A549 treated with ZK216348 at 1 μM for 4 hours (cell line): ENCODE measurements at places on chromosomes 3 and 15. TPM values are rescaled to one million over a fixed set of nuclear protein-coding genes. Genes with fewer than 3 reads are reported as not detected.

The CLDN16 gene
- total RNA-seq, result 0.07 to 0.34 TPM in 2 of 5 replicates, not detected in the others

The CPNE4 gene
- 4.2 to 7.7 TPM (median 6.2 TPM) in 5 replicates for total RNA-seq

The LSMEM2 gene
- 0.14 TPM in 1 of 5 replicates, not detected in the others for total RNA-seq

The ROBO2 gene
- total RNA-seq, result not detected in 5 replicates

The TMIE gene
- total RNA-seq, result 0.09 to 0.11 TPM in 2 of 5 replicates, not detected in the others

The OR5K2 gene
- total RNA-seq, result not detected in 5 replicates

The P2RY13 gene
- not detected in 5 replicates for total RNA-seq

The ZSCAN29 gene
- total RNA-seq, result 7.1 to 12.5 TPM (median 9.3 TPM) in 5 replicates

The HES1 gene
- total RNA-seq, result 9.5 to 13.7 TPM (median 13.4 TPM) in 5 replicates

The TPRG1 gene
- 0.09 to 0.40 TPM (median 0.25 TPM) in 4 of 5 replicates, not detected in the other for total RNA-seq

The FBXL22 gene
- total RNA-seq, result 0.17 to 0.44 TPM (median 0.22 TPM) in 5 replicates

The ADAMTS17 gene
- total RNA-seq, result 0.18 to 0.34 TPM in 2 of 5 replicates, not detected in the others

The GRM7 gene
- total RNA-seq, result not detected in 5 replicates

The ALPK3 gene
- total RNA-seq, result 0.12 to 0.31 TPM (median 0.18 TPM) in 4 of 5 replicates, not detected in the other

The MAGI1 gene
- total RNA-seq, result 2.6 to 4.9 TPM (median 3.7 TPM) in 5 replicates

The CACNA1D gene
- total RNA-seq, result 0.58 to 1.1 TPM (median 0.62 TPM) in 5 replicates

The TMEM41A gene
- 17.4 to 23.4 TPM (median 21.5 TPM) in 5 replicates for total RNA-seq

The GABRA5 gene
- total RNA-seq, result 84.5 to 124 TPM (median 113 TPM) in 5 replicates

The IMPG2 gene
- 0.04 TPM in 1 of 5 replicates, not detected in the others for total RNA-seq

The DYNLT2B gene
- total RNA-seq, result 21.3 to 27.2 TPM (median 23.2 TPM) in 5 replicates

The ITGA11 gene
- total RNA-seq, result 2.3 to 7.9 TPM (median 4.6 TPM) in 5 replicates

The PLCL2 gene
- 4.5 to 6.2 TPM (median 5.5 TPM) in 5 replicates for total RNA-seq

The IGF2BP2 gene
- total RNA-seq, result 11.6 to 14.5 TPM (median 11.8 TPM) in 5 replicates

The RBM6 gene
- total RNA-seq, result 25.0 to 32.5 TPM (median 28.7 TPM) in 5 replicates

The GP5 gene
- total RNA-seq, result not detected in 5 replicates

The MYO9A gene
- 7.5 to 12.9 TPM (median 10.9 TPM) in 5 replicates for total RNA-seq

The CHRM5 gene
- 0.07 TPM in 1 of 5 replicates, not detected in the others for total RNA-seq

The NR2E3 gene
- total RNA-seq, result 0.20 to 0.23 TPM in 2 of 5 replicates, not detected in the others

The MME gene
- total RNA-seq, result not detected in 5 replicates

The RPS27L gene
- total RNA-seq, result 367 to 576 TPM (median 380 TPM) in 5 replicates

The IGSF11 gene
- total RNA-seq, result 2.7 to 6.4 TPM (median 4.9 TPM) in 5 replicates

The MBNL1 gene
- 43.0 to 73.2 TPM (median 58.3 TPM) in 5 replicates for total RNA-seq

The ATP13A3 gene
- total RNA-seq, result 14.5 to 41.2 TPM (median 33.6 TPM) in 5 replicates

The GOLGA6B gene
- total RNA-seq, result 0.15 to 0.16 TPM in 2 of 5 replicates, not detected in the others

The PRSS50 gene
- total RNA-seq, result not detected in 5 replicates

The FGF12 gene
- total RNA-seq, result 0.40 to 0.99 TPM (median 0.76 TPM) in 5 replicates

The SEC22A gene
- total RNA-seq, result 18.1 to 21.9 TPM (median 20.5 TPM) in 5 replicates

The ESYT3 gene
- total RNA-seq, result 0.54 to 0.84 TPM (median 0.65 TPM) in 5 replicates
